ENCODE measurements at places on chromosomes 5 and 9. TPM values are rescaled to one million over a fixed set of nuclear protein-coding genes. Genes with fewer than 3 reads are reported as not detected.

- DNase-seq = no peak
These were observed 9.1 kb downstream of the BRD3 start for GRCh38 chr9:134058716-134059115.

- no peak for DNase-seq
These were observed 801.2 kb downstream of the MAT2B start for GRCh38 chr5:164306662-164307061.

DNA sequence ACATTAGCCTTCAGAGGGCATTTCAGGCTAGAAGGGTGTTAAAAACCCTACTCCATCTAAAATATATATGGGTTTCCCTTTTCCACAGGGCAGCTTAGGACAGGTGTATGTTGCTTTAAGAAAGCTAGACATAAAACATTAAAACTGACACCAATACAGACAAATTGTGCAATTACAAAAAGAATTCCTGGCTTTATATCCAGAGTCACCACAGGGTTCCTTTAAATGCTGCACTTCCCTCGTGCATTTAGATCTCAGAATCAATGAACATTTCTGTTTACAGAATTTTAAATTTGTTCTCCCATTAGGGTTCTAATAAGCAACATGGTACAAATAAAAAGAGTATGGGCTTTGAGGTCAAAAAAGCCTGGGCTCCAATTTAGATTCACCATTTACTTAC lies 170.2 kb downstream of the MAPKAP1 start:
- DNase-seq = no peak

DNA sequence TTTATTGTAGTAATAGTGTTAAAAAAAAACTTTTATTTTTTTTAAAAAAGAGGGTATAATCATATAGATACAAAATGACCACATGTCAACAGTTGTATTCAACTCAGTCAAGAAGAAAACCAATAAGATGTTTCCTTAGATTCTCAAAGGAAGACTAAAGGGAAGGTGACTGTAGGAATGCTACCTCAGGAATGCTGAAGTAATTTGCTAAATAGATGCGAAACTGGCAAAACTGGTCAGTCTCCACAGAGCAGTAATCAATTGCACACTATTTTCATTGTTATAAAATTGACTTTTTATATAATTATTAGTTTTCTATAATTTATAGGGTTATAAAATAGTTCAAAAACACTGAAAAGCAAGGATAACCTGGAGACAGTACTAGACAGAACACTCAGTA lies 204.8 kb downstream of the GABRG2 start:
- no peak for DNase-seq

SPINK4 gene
- 2.5 TPM for total RNA-seq

- no peak for DNase-seq
These were observed 101.9 kb downstream of the CD180 start for GRCh38 chr5:67094476-67095300.

LRRTM2 gene
- total RNA-seq = 0.12 TPM

GRCh38 chr5:67066815-67067214 lies 129.8 kb downstream of the CD180 start:
- DNase-seq = peak; percentile 43

GRCh38 chr5:151720215-151720614 lies 33.5 kb upstream of the SPARC start:
- DNase-seq = no peak

GRCh38 chr5:179793468-179794139 lies at the start of gene LTC4S:
Gene LTC4S, plus strand, starts transcription at chr5:179793986. Its CDS starts 95 bp downstream, at chr5:179794081.
- peak; percentile 83 for DNase-seq

DNA sequence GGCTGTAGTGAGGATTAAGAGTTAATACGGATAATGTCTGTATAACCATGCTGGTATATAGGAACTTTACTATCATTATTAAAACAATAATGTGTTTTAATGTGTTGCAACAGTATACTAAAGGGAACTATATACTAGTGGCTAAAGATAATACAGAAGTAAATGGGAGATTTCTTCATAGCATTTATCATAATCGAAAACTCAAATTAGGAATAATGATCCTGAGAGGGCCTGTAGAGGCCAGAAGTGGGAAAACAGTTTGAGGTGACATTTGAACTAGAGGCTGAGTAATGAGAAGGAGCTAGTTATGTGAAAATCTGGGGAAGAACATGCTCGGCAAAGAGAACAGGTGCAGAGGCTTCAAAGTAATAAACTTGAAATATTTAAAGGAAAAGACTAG lies 2.9 kb downstream of the TCERG1 start:
- DNase-seq = no peak

PAEP gene
- total RNA-seq = not detected

TAF11L5 gene
- total RNA-seq = not detected

GRCh38 chr9:114958021-114958843 lies 27.8 kb upstream of the TNFSF8 start:
- peak; percentile 20 for DNase-seq

FRMD3 gene
- total RNA-seq = 3.6 TPM

GPR150 gene
- total RNA-seq = not detected

DNA sequence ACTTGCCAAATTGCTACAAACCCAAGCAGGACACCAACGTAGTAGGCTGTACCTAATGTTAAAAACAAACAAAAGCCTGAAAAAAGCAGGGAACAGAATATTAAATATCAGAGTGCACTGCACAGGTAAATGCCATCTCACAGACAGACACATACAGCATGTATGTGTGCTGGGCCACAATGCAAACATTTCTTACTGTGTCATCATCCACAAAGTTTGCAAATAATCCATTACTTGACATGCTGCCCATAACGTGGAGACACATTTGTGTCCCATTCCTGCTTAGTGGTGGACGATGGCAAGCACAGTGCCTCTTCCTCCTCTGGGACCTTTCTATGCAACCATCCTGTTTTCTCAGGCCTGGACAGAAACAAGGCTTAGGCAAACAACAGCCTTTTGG lies 44.7 kb downstream of the GOLM1 start:
- no peak for DNase-seq

DNA sequence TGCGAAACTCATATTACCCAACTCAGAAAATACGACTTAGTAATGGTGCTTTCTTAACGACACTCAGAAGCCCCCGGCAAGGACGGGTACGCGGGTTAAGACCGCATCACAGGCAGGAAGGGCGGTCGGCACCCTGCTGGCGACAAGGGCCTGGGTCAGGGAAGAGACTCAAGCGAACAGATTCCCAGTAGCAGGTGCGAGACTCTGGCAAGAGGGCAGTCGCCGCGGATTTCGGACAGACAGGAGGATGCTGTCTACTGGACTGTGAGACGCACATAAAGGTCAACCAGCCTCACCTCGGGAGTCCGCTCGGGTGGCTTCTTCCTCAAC lies 398 bp downstream of the RAPGEF6 start:
- peak; percentile 51 for DNase-seq

- DNase-seq = no peak
These were observed 64.8 kb downstream of the SHB start for GRCh38 chr9:38003946-38004808.

DNA sequence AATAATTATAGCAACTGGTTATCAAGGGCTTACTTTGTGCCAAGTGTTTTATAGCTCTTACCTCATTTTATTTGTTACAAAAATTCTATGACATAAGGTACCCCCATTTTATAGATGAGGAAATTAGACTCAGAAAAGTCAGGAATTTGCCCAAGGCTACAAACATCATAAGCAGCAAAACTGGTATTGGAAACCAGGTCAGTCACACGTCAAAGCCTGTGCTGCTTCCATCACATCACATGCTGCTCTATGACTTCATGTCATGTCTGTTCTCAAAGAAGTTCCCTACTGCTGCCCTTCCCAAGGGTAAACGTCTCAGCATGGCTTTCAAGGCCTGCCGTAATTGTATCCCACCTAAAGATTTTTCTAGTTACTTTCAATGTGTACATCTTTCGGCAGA lies 6.9 kb upstream of the KIF2A start:
- no peak for DNase-seq

- DNase-seq = no peak
These were observed 62.0 kb downstream of the SUSD1 start for GRCh38 chr9:112112941-112113681.

- DNase-seq = no peak
These were observed 7.0 kb downstream of the ADGRD2 start for GRCh38 chr9:124457079-124457886.

DNA sequence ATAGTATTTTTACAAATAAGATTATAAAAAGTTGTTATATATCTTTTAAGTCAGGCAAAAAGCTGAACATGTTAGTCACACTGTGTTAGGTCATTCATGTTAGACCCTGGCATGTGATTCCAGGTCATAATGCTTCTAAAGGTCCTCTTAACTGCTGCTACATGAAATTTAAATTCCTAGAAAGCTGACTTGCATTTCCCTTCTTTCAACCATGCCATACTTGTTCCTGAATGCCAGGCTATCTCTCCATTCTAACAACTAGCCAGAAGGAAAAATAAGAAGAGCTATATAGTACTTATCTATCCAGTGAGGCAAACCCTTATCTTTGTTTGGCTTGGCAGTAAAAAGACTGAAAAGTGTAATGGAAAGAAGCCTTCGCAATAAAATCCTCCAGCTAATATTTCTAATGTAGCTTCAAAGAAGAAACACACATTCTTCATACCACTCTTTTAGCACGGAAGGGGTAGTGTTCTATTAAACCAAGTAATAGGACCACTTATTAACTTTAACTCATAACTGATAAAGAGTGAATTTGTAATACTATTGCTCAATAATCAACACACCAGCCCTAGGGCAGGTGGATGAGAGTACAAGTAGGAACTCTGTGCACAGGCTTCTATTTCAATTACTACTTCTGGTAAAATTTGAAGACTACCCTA lies 310.2 kb downstream of the PDE4D start:
- no peak for DNase-seq

DNA sequence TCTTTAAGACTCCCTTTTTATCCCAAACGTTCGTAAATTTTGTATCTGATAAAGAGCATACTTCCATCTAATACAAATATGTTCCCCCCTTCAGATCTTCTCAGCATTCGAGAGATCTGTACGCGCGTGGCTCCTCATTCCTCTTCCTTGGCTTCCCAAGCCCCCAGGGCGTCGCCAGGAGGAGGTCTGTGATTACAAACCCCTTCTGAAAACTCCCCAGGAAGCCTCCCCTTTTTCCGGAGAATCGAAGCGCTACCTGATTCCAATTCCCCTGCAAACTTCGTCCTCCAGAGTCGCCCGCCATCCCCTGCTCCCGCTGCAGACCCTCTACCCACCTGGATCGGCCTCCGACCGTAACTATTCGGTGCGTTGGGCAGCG lies 19.9 kb downstream of the CDKN2A start:
- DNase-seq = no peak

DNA sequence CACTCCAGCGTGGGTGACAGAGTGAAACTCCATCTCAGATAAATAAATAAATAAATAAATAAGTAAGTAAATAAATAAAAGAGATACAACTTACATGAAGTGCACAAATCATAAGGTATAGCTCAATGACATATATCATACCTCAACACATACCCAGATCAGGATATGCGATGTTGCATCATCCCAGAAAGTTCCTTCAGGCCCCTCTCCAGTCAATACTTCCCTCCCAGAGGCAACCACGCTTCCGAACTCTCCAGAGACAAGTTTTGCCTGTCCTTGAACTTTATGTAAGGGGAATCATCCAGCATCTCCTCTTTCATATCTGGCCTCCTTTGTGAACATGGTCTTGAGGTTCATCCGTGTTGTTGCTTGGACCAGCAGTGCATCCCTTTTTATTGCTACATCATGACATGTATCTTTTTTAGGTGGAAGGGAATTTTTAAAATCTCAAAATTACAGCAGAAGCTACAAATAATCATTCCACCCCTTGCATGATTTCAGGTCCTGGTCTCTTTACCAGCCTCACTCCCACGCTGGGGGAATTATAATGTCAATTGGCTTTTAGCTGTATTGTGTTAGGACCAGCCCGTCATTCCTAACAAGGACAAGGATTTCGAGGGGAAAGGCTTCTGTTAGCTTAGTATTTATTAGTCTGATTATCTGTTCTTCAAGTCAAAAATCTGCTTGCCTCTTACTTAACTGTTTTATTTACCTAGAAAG lies 32.9 kb upstream of the AOPEP start:
- DNase-seq = no peak

DNA sequence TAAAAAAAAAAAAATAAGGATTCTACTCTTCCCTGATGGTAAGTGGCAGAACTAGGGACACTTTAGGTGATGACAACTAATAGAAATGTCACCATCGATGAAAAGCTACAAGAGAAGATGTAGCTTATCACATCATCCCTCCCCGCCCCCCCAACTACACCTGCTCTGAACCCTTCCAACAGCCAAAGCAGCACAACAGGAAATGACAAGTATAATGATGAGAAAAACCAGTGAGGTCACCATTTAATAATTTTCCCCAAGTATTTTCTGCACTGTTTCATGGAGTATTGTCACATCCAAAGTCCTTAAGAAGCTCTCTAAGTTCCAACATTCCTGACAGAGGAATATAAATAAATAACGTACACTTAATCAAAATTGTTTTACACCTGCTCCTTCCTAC lies 221.4 kb downstream of the EFNA5 start:
- DNase-seq = no peak

GRCh38 chr9:14383294-14383693 lies 69.4 kb upstream of the NFIB start:
- DNase-seq = peak; percentile 14

- no peak for DNase-seq
These were observed 71.6 kb upstream of the HSPB3 start for GRCh38 chr5:54383941-54384340.

- DNase-seq = no peak
These were observed 14.7 kb downstream of the NUP214 start for GRCh38 chr9:131140112-131140511.

MZB1 gene
- 1.1 TPM for total RNA-seq

OBP2B gene
- not detected for total RNA-seq

HBEGF gene
- total RNA-seq = 21.2 TPM

DNA sequence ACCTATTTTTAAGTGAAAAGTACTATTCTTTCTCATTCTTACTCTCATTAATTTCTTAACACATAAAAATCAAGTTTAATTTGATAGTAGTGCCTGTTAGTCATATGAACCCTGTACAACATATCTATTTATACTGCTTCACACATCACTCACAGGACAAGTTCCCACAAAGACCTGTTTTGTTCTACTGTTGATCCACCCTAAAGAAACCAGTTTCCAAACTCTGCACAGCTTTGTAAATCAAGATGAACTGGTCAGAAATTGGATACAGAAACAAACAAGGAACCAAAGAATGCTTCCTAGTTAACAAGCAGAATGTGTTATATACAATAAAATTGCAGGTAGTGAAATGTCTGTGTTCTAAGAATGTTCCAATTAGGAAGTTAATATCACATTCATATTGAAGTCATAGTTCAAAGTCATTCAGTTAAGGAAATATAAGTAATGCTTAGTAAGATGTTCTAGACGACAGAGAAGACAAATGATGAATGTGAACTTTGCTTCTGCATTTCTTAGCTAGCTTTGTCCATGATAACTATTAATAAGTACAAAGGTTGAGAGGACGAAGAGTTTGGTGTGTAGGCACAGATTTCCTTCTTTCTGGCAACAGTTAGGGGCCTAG lies 33.4 kb downstream of the C9orf85 start:
- no peak for DNase-seq

DNA sequence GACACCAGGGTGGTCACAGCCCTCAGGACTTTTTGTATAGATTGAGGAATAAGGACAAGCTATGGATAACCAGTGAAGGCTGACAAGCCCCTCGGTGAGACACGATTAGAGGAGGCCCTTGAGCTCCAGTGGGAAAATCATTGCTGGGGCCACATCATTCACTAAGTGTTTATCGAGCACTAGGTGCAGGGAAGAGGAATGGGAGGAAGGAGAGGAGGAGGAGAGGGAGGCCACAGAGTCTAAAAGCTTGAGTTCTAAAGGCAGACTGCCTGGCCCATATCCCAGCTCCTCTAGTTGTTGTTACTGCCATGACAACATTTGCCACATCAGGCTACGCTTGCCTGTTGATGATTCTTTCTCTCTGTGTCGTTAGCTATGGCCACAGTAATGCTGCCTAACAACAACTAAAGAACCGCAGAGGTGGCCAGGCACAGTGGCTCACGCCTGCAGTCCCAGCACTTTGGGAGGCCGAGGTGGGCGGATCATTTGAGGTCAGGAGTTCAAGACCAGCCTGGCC lies 37.6 kb downstream of the NKX2-5 start:
- no peak for DNase-seq

All from mucosa of gallbladder (tissue), 1 donor.